ENCODE measurements at places on chromosomes 7 and 10.

DNA sequence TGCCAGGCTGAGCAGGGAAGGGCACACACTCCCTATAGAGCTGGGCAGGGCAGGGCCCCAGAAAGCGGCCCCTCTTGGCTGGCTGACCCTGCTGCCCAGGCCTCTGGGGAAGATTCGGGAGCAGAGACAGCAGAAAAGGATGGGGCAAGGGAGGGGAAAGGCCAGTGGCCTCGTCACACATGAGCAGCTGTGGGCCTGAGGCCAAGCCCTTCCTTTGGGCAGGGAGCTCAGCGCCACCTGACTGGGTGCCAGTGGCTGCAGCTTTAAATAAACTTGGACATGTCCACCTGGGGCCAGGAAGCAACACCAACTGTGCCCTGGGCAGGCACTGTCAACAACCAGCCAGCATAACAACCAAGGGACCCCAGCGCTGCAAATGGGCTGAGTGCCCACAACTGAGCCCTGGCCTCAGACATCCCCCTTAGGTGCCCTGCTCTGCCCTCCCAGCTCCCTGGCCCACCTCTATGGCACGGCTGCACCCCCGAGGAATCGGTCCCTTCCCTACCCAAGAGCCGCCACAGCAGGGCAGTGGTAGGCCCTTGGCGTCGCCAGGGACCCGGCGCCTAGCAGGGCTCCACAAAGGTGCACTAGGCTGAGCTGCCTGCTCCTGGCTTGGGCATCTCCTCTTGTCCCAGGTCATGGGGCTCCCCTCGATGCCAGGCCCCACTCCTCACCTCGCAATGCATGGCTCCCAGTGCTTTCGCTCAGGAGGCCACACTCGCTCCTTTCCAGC, 2.6 kb downstream of the CAMK2B start:
- DNase-seq = no peak

DNA sequence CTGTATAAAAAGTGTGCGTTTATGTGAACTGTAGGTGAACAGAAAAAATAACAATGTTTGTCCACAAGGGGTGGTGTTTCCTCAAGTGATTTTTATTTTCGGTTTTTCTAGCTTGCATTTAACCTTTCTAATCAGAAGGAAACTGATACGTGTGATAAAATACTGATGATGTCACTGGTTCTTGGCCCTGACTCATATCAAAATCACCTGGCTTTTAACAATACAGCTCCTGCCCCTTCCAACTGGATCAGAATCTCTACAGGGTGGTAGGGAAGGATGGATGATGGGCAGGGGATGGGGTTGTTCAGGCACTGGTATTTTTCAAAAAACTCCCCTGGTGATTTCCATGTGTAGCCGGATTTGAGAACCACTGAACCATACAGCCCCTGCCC, 10.9 kb downstream of the NPFFR1 start:
- DNase-seq = no peak

- no peak for DNase-seq
Observed at GRCh38 chr7:78063758-78064157, 265.2 kb downstream of the PHTF2 start.

DNA sequence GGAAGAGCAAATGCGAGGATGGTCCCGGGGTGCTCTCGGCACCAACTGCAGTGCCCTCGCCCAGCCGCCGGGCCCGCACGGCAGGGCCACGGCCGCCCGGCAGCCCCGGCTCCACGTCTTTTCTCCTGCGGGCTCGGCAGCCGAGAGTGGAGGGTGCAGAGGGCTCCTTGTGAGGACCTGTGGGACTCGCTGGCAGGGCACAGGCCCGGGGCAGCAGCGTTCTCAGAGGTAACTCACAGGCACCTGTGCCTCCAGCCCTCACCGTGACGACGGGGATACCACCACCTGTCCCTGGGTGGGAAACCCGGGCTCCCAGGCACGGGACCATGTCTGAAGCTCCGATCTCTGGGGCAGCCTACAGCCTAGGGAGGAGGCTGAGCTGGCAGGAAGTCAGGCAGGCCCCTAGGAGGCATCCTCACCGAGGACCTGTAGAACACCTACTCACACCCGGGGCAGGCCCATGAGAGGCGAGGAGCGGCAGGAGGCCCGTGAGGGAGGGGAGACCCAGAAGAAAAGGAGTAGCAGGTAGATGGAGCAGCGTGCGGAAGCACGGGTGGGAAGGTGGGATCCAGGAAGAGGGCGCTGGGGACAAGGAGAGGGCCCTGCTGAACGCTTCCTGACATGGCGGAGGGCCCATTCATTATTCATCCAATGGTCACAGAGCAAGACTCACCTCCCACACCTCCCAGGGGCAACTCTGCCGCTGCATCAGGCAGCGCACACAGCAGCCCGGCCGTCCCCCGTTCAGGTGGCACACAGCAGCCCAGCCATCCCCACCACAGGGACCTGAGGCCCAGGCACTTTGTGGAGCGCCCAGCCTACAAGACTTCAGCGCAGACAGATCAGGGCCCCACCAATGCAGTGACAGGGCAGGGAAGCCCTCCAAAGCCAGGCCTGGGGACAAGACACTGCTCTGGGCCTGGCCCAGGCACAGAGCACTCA, 244.9 kb downstream of the MAD1L1 start:
- no peak for DNase-seq

DNA sequence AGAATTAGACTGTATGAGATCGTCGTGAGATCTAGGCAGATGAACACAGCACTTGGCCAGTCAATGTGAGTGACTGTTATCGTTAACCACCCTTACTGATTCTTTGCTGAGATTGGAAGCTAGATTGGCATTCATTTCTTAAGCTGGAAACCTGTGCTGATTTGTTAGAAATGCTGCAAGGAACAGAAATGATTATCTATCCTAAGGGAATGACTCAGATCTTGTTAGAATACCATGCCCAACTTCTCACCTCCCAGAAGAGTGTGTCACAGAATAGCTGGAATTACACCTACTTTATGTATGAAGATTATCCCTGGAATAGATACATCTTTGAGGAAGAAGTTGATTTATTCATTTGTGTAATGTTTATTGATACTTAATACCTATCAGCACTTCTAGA, 275.2 kb downstream of the AUTS2 start:
- DNase-seq = no peak

- DNase-seq = no peak
Observed at GRCh38 chr10:30820261-30820991, 190.9 kb upstream of the LYZL2 start.

DNA sequence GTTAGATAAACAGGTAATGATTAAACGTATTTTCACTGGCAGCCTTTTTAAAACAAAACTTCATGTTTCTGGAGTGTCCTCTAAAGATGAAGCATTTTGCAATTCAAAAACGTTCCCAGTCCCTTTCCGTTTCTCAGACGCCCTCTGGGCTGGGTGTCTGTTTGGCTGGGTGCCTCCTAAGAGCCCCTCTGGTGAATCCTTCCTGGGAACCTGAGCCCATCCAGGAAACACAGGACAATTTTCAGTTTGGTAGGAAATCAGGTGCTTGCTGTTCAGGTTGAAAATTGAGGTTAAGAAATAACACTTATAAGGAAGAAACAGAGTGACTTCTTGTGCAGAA, 76.7 kb downstream of the CHN2 start:
- no peak for DNase-seq

GRCh38 chr10:97940534-97940933, 89.9 kb downstream of the CRTAC1 start:
- no peak for DNase-seq

- DNase-seq = no peak
Observed at GRCh38 chr10:23338886-23339285, 5.7 kb downstream of the C10orf67 start.

Data from activated CD8-positive, alpha-beta memory T cell treated with anti-CD3 and anti-CD28 coated beads for 1 hour (primary cell).